ENCODE measurements at places on chromosomes 6 and 20.

GRCh38 chr20:15071085-15071808, 733.8 kb upstream of the FLRT3 start:
- DNase-seq, result no peak

GRCh38 chr20:55530763-55531162, 474.6 kb downstream of the CBLN4 start:
- DNase-seq, result no peak

- no peak for DNase-seq
Observed at GRCh38 chr6:10511477-10511876, 9.7 kb upstream of the GCNT2 start.

DNA sequence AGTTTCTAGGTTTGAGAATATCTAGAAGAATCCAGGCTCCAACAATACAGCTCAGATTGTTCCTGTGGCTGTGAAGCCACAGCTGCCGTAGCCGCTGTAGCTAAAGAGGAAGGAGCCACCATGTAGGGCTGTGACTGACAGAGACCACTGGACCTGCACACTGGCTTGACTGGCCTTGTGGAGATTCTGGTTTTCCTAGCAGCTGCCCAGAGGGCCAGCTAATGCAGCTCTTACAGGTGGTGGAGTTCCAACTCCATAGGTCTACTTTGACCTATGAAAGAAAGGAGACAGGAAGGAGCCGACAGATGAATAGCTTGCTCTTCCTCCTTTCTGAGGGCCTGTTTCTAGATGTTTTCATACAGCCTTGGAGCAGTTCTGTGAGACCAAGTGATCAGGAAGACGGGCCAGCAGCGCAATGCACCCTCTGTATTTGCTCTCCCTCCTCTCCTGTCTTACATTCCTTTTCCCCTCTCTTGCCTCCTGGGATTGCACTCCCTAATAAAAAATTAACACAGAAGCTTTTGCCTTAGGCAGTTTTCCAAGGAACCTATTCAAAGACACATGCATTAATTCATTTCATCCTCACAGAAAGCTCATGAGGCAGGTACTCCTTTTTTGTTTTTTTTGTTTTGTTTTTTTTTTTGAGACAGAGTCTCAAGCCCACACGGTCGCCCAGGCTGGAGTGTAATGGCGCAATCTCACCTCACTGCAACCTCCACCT, 51.8 kb upstream of the MYB start:
- DNase-seq, result no peak

- DNase-seq, result no peak
Observed at GRCh38 chr20:38117635-38118034, 47.4 kb downstream of the TGM2 start.

GRCh38 chr6:2542101-2542857, 208.4 kb downstream of the MYLK4 start:
- DNase-seq, result no peak

- no peak for DNase-seq
Observed at GRCh38 chr6:40997234-40997957, 41.6 kb downstream of the UNC5CL start.

DNA sequence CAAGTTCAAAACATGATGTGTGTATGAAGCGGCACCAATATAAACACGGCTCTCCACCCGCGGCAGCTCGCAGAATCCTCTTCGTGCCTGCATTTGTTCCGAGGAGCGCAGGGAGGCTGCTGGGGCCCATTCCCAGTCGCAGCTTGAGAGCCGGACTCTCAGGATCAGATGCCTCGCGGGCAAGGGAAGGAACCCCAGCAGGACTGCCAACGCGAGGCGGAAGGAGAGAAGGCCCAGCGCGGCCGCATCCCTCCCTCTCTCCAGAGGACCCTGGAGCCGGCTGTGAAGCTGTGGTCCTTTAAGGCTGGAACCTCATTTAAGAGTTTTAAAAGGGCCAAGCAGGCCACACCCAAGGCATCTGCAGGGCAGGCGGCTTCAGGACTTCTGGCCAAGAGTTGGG, 44.2 kb upstream of the ZBP1 start:
- DNase-seq, result no peak

Measured in activated naive CD4-positive, alpha-beta T cell (primary cell).